ENCODE measurements at places on chromosomes 6 and 20.

DNA sequence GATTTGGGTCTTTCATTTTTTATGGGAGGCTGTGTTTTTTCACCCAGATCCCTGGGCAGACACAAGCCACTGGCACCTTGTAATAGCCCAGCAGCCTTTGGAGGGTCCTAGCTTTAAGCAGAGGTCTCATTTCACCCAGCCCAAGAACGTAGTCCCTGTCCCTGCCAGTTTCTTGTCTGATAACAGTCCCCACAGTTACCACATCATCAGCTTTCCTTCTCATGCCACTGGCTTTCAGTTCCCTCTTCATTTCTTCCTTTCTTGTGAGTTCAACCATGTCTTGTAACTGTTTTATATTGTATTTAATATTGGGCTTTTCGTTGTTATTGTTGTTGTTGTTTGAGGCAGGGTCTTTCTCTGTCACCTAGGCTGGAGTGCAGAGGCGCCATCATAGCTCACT lies 10.6 kb downstream of the PNPLA1 start:
- no peak for DNase-seq

DNA sequence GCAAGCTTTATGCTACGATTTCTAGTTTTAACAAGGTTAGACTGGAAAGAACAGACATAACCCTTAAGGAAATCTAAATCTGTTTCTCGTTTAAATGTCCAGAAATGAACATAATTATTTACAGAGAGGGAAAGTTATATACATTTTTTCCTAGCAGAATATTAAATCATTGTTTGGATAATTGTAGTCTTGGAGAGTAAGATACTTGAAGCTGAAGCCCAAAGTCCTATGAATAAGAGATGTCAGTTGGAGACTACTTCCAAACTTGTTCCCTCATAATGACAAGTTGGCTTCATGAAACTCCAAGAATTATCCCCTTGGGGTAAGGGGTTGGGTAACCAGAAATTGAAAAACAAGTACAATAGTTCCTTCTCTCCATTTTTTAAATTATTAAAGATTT lies 911.1 kb upstream of the MAN1A1 start:
- no peak for DNase-seq

DNA sequence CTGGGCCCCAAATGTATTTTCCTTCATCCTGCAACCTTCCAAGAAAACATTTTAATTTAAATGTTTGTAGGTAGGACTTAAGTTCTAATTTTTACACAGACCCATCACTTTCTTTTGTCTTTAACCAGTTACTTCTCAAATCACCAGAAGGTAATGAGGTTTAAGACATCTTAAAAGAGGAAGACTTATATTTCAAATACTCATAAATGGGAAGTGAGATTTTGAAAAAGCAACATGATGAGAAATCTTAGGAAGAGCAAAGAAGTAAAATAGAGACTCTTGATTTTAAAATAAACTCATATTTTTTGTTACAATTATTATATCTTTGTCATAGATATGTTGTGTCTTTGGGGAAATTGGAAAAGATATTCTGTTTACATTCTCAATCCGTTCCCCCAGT lies 82.3 kb downstream of the SYNE1 start:
- no peak for DNase-seq

- no peak for DNase-seq
Measured at GRCh38 chr6:41039060-41039998, at the start of gene UNC5CL. Gene UNC5CL (minus strand): TSS chr6:41039221. CDS start chr6:41035074, 4,147 bp downstream.

DNA sequence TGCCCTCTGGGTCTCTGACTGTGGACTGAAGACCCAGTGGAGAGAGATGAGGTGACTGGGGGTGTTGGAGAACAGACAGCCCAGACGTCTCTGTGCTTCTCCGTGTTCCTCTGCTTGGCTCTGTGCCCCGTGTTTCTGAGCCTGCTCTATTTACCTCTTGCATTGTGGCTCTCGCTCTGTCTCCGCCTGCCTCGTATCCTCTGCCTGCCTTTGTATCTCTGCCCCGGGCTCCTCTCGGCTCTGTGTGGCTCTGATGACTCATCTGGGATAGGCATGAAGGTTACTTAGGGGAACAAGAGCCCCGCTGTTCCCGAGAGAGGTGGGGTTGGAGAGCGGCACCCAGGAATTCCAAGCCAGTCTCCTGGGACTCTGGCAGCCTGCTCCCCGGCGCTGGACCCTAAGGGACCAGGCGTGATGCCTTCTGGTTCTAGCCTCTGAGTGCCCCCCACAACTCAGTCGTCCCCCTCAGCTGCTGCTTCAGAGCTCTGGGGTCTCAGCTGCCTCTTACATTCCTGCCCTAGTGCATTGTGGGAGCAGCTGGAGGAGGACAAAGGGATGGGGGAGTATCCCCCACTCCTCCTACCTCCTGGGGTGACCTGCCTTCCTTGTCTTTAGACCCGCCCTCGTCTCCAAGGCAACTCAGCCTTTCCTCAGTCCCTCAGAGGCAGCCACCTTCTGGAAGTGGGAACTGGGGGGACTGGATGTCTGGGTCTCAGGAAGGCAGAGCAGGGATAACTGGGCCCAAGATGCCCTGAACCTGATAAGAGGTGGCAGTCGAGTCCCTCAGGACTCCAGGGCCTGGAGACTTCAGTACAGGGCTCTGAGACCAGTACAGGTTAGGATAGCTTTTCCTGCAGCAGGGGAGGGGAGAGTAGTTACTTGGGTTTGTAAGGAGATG lies 1.9 kb downstream of the DDR1 start:
- no peak for DNase-seq

- no peak for DNase-seq
Measured at GRCh38 chr20:18577942-18578341, 9.9 kb upstream of the DTD1 start.

DNA sequence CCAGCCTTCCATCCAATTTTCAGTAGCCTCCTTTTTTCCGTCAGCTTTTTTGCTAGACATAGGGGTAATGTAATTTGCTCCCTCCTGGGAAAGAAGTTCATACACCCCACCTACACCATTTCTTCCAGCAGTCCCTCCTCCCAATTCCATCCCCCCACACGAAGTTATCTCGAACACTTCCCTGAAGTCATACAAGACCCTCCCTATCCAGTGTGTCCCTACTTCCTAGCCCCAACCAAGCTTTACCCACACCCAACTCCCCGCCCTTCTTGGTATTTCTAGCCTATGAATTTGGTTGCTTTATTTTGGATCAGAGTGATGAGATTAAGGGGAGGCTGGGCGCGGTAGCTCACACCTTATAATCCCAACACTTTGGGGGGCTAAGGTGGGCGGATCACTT lies 1.0 kb downstream of the UBE2C start:
- DNase-seq = no peak

DNA sequence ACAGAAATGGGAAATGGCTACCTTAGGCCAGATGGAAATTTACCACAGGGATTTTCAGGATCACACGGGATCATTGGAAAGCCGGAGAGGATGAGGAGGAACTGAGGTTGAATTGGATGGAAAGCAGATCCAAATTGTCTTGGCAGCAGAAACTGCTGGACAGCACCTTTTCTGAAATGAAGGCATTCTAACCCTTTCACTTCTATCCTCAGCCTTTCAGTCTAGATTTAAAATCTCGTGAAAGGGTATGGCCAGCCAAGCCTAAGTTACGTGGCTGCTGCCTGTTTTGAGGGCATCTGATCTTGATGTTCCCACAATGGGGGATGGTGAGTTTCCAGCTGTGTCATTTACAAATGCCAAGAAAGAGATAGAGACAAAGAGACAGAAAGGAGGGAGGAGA lies 358.2 kb downstream of the KIF16B start:
- no peak for DNase-seq

- no peak for DNase-seq
Measured at GRCh38 chr20:11035211-11035610, 361.4 kb upstream of the JAG1 start.

GRCh38 chr6:33935439-33936080 lies 131.8 kb upstream of the MLN start:
- DNase-seq = no peak

GRCh38 chr6:142913511-142914047 lies 31.4 kb downstream of the HIVEP2 start:
- DNase-seq = peak; percentile 94

DNA sequence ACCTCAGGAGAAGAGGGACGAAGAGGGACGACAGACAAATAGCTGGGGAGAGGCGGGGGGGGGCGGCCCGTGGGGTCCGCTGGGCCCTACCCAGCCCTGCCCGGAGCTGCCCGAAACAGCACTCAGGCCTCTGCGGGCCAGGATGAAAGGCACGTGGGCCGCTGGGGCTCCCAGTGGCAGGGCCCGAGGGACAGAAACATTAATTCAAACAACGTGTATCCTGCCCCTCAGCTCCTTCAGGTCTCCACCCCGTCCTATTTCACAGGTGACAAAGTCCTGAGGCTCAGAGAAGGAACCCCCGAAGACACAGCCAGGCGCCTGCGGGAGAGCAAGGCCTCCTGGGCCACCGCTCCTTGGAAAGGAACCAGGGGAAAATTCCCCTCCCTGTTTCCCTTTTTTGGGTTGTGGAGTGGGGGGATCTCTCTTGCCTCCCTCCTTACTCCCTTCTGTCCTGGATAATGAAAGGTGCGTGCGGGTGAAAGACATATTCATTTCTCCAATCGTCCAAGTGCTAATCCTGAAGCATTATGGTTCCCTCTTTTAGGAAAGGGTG lies 93.3 kb downstream of the RNASET2 start:
- no peak for DNase-seq

DNA sequence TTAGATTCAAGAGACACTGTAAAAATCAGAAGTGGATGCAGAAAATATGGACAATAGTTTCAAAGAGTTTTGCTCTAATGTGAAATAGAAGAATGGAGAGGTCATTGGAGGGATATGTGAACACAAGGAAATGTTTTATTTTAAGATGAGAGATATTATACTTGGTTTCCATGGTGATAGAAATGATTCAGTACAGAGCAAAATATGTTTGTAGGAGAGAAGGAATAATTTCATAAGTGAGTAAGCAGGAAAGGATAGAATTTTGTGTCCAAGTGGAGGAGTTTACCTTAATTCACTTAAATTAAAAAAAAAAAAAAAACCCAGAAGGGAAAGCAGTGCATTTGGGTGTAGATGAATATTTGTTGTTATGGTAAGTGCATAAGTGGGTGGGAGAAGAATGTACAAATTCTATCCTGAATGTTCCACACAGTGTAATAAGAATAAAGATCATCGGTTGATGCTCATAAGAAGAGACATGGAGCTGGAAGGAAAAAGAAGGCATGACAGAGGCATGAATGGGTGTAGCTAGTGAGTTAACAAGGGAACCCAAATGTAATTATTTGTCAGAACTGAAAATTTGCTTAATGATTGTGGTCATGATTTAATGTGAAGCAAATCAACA lies 688.9 kb upstream of the GJE1 start:
- no peak for DNase-seq

- DNase-seq = no peak
Measured at GRCh38 chr6:144635051-144635450, 349.9 kb downstream of the UTRN start.
